ENCODE measurements at places on chromosomes 2 and 18.

DNA sequence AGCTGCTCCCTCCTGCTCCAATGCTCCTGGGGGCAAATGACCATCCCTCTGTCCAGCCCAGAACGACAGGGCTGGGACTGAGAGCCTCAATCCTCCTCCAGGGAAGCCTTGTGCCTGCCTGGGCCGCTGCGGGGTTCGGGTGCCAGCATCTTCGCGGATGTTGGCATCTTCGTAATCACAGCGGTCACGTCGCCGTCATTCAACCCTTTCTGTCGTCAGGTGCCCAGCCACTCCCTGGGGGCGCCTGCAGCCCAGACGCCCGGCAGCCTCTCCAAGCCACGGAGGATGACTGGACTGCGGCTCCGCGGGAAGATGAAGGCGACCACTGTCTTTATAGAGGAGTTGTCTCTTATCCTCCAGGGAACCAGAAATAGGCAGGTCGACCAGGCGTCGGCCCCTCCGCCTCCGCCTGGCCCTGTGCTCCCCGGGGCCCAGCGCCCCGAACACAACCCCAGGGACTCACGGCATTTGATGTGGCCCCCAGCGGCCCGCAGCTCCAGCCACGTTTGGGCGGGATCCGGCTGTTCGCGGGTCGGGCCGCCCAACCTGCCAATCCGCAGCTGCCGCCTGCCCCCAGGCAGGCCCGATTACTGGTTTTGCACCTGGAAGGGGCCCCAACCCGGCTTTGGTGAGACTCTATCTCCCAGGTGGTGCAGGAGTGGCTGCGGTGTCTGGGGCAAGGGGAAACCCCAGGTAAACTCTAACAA, 113.9 kb downstream of the THNSL2 start:
- H3K27ac ChIP-seq = no peak overlapping the region
- no peak overlapping the region for H3K4me3 ChIP-seq
- H3K4me1 ChIP-seq = no peaks in the 10 kb centered on the region
- DNase-seq = no peak

DNA sequence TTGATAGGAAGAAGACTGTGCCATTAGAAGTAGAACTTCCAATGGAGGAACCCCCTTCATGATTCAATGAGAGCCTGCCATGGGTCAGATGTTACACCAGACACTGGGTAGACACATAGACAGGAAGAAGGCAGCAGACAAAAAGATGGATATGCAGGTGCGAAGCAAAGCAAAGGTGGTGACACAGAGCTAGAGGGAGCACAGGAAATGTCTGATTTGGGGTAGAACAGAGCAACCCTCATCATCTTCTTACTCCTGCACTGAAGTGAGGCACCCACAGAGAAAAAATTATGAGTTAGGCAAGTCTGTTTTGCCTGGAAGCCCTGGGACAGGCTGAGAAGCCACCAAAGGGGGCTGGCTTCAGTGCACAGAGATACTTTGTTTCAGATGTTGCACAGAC, 240.2 kb downstream of the ANAPC1 start:
- H3K36me3 ChIP-seq = no peaks in the 10 kb centered on the region
- H3K4me1 ChIP-seq = no peaks in the 10 kb centered on the region
- DNase-seq = no peak
- H3K27ac ChIP-seq = no peak overlapping the region
- no peak overlapping the region for H3K4me3 ChIP-seq

DNA sequence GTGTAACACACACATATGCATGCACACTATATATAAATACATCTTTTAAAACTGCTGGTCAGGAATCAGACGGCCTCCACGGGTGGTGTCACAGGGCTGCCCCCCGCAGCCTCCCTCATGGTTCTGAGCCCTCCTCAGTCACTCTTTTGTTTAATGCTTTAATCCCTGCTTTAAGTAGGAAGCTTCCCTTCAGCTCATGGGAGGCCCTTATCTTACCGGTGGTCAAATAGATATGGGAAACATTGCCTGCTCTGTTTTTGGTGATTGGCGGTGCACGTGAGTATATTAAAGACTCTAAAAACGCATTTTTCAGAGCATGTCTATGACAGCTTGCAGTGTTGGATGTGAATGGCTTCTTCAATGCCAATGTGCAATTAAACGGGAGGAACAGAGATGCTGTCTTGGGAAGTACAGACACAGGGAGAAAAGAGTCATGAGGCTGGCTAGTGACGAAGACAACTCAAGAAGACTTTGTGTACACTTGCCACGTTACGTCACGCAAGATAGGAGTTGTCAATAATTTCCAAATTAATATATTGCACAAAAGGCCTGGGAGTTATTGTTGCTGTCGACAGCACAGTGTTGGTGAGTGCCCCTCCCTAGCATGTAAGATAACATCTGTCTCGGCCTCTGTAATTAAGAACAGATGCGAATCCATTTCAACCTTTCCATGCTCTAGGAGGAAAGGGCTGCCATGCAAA, 23.3 kb downstream of the GNLY start:
- no peaks in the 10 kb centered on the region for H3K36me3 ChIP-seq
- no peak overlapping the region for H3K27ac ChIP-seq
- no peaks in the 10 kb centered on the region for H3K27me3 ChIP-seq
- peaks cover 17% of the 10 kb centered on the region for H3K4me1 ChIP-seq
- DNase-seq = no peak

GRCh38 chr18:33538418-33539042, 39.5 kb upstream of the ASXL3 start:
- H3K27ac ChIP-seq = no peak overlapping the region
- H3K36me3 ChIP-seq = no peaks in the 10 kb centered on the region
- H3K4me1 ChIP-seq = no peaks in the 10 kb centered on the region
- no peak for DNase-seq
- H3K4me3 ChIP-seq = no peak overlapping the region
- H3K27me3 ChIP-seq = no peaks in the 10 kb centered on the region

DNA sequence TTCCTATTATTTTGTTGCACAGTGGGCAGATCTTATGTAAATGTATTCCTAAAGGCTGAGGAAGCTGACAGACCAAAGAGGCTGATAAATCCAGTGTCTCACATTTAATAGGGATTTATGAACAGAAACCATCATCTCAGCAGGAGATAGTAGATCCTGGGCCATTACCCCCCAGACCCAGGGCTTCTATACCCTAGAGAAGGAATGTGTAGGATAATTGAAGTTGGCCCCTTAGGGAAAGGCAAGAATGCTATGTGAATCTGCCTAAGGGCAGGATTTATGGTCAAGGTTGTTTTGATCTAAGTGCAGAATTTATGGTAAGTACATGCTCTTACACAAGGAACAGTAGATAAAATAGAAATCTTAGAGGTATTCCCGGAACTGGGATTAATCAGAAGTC, 29.0 kb downstream of the RPL37A start:
- H3K27me3 ChIP-seq = no peaks in the 10 kb centered on the region
- no peaks in the 10 kb centered on the region for H3K36me3 ChIP-seq

DNA sequence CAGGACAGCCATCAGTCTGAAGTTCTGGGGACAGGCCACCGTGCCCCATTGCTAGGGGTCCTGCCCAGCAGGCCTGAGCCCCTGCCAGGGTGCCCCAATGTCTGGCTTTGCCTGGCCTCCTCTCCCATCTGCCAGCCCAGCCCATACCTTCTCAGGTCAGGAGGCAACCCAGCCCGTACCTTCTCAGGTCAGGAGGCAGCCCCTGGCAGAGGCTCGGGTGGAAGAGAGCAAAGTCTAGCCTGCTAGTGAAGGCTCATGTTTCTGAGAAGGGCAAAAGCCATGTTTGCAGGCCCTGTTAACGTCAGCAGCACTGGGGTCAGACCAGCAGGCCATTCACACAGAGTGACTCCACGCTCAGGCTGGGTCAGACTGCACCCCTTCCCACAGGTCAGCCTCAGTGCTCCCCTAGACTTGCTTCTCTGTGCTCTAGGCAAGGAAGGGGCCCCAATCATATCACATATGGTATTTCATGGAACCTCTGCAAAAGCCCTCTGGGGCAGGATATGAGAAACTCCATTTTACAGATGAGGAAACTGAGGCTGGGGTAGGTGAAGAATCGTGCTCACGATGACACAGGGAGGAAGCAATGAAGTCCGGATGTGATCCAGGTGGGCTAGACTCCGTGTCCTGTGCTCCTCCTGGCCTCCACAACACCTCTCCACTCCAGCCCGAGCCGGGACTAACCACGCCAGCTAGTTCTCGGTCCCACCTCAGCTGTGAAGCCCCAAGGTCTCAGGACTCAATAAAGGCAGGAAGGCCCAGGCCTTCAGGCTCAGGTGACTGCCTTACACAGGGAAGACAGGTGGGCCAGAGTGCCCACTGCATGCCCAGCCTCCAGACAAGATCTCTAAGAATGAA, 9.5 kb downstream of the SDC1 start:
- peaks cover 11% of the 10 kb centered on the region for H3K4me1 ChIP-seq
- H3K27ac ChIP-seq = no peak overlapping the region
- no peaks in the 10 kb centered on the region for H3K27me3 ChIP-seq
- H3K36me3 ChIP-seq = no peaks in the 10 kb centered on the region
- DNase-seq = no peak
- H3K4me3 ChIP-seq = no peak overlapping the region

- no peak overlapping the region for H3K27ac ChIP-seq
- no peaks in the 10 kb centered on the region for H3K36me3 ChIP-seq
- no peak overlapping the region for H3K4me3 ChIP-seq
- H3K4me1 ChIP-seq = no peaks in the 10 kb centered on the region
- no peaks in the 10 kb centered on the region for H3K27me3 ChIP-seq
- no peak for DNase-seq
Observed at GRCh38 chr2:171584001-171584400, 61.7 kb downstream of the CYBRD1 start.

Measured in ovary (tissue), 10 donors.